Kidney glomerular epithelial cell (primary cell): ENCODE measurements at places on chromosomes 4 and X.
A peak's percentile ranks its signal among the peaks of the same experiment; 100 is the strongest.

DNA sequence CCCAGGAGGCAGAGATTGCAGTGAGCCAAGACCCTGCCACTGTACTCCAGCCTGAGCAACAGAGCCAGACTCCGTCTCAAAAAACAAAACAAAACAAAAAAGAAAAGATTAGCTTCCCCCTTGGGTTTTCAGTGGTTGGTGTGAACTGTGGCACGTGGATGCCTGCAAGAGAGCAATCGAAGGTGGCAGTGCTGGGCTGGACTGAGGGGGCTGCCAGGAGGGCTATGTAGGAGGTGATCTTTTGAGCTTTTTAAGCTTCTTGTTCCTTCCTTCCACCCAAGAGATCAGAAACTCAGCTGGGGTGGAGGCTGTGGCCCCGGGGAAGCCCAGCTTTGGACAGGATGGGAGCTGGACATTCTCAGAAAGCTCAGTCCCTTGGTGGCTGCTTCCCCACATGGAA is 49.6 kb downstream of the PRPS1 start:
- DNase-seq: no peak

DNA sequence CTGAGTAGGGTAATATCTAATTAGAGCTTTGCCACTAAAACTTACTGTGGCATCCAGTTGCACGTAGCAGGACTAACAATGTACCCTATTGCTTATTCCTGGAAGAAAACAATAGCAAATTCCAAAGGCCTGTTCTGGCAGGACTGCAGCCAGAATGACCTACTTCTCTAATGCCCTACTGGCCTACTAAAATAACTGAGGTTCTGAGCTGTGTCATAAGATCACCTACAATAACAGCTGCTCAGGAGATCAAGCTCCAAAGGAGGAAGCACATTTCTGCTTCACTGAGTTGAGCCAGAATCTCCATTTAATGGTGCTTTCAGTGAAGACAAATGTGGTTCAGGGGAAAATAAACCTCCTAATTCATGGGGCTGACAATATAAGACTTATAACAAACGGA is 42.2 kb upstream of the CXCL8 start:
- peak; percentile 86 for DNase-seq

- no peak for DNase-seq
Measured at GRCh38 chr4:111562826-111563225, 582.4 kb upstream of the FAM241A start.

GRCh38 chrX:33607042-33607595 is 395.8 kb upstream of the DMD start:
- DNase-seq: no peak

DNA sequence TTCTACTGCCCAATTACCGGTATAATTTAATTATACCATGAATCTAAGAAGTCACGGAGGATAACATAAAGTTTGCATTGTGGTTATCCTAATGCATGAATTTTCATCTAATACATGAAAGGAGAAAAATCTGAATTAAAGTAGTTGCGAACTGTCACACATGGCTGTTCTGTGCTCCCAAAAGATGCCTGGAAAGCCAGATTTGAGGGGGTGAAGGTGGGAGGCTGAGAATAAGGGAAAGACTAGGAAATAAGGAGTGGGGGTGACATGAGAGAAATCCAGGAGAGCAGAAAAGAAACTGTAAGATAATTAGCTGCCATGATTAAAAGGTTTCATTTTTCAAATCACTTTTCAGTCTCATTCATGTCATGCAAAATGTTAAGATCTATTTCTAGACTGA is 1582.7 kb downstream of the STIM2 start:
- no peak for DNase-seq

GRCh38 chrX:34638116-34638515 is 19.0 kb downstream of the TMEM47 start:
- no peak for DNase-seq

DNA sequence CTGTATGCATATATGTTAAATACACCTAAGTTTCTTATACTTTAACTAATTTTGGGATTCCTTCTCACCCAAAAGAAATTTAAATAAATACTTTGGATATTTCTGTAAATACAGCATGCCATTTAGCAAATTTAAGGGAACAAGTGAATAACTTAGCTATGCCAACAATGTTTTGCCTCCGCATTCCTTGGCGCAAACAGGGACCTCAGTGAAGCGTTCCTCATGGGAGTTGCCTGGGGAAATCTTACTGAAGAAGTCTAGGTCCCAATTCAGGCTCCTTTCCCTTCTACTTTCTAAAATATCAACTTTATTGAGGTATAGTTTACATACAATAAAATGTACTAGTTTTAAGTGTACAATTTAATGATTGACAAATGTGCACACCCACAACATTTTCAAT is 25.0 kb downstream of the COL4A5 start:
- DNase-seq: peak; percentile 17

DNA sequence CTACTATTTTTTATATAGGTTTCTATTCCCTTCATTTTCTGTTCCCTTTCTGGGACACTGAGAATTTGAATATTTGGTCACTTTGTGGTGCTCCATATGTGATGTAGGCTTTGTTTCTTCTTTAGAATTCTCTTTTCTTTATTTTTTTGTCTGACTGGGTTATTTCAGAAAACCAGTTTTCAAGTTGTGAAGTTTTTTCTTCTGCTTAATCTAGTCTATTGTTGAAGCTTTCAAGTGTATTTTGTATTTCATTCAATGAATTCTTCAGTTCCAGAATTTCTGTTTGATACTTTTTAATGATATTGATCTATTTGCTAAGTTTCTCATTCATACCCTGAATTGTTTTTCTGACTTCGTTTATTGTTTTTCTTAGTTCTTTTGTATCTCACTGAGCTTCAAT is 96.2 kb upstream of the HAND2 start:
- no peak for DNase-seq

DNA sequence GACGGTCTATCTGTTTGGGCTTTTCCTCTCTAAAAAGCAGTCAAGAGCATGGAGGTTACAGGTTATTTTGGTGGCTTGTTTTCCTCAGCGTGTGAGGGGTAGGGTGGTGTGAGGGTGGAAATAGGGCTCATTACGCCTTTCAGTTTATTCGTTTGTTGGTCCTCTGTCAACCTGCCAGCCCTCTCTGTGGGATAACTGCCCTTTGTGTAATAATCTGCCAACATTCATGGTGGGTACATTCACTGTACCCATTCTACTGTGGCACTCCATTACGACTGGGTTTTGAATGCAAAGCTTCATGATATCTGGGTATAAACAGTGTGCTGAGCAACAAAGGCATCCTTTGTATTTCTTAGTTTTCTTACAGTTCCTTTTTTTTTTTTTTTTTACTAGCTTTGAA is 136.4 kb downstream of the ADGRL3 start:
- no peak for DNase-seq

GRCh38 chrX:113726466-113726865 is 857.4 kb upstream of the HTR2C start:
- DNase-seq: no peak
